ENCODE measurements at places on chromosomes 11 and 22. TPM values are rescaled to one million over a fixed set of nuclear protein-coding genes. Genes with fewer than 3 reads are reported as not detected.

Gene LRP4
- 22.0 TPM for total RNA-seq

Gene ZNRF3
- 6.3 TPM for total RNA-seq

Gene MYH9
- 150 TPM for total RNA-seq

Gene GGTLC3
- not detected for total RNA-seq

Gene OR52L1
- not detected for total RNA-seq

Gene LARGE2
- not detected for total RNA-seq

GRCh38 chr11:124536520-124536919 is 6.9 kb downstream of the OR8B12 start:
- no peak overlapping the region for H3K4me3 ChIP-seq
- no peaks in the 10 kb centered on the region for H3K4me1 ChIP-seq
- DNase-seq, result peak; percentile 30
- H3K27me3 ChIP-seq, result no peaks in the 10 kb centered on the region

- no peak overlapping the region for H3K27ac ChIP-seq
- H3K4me1 ChIP-seq, result no peaks in the 10 kb centered on the region
- H3K36me3 ChIP-seq, result no peaks in the 10 kb centered on the region
- H3K27me3 ChIP-seq, result peaks cover 32% of the 10 kb centered on the region
- no peak for DNase-seq
Measured at GRCh38 chr11:119594639-119595249, 134.3 kb downstream of the NECTIN1 start.

- peak; percentile 72 for DNase-seq
- peak within 1 kb of the TSS; percentile 58 for H3K4me3 ChIP-seq
- peaks cover 48% of the 10 kb centered on the region for H3K36me3 ChIP-seq
- peaks cover 55% of the 10 kb centered on the region for H3K4me1 ChIP-seq
- H3K27me3 ChIP-seq, result no peaks in the 10 kb centered on the region
Measured at GRCh38 chr11:64206457-64207255, at the start of gene FERMT3. Gene FERMT3 (plus strand): TSS chr11:64206721. CDS start chr11:64207365, 644 bp downstream.

DNA sequence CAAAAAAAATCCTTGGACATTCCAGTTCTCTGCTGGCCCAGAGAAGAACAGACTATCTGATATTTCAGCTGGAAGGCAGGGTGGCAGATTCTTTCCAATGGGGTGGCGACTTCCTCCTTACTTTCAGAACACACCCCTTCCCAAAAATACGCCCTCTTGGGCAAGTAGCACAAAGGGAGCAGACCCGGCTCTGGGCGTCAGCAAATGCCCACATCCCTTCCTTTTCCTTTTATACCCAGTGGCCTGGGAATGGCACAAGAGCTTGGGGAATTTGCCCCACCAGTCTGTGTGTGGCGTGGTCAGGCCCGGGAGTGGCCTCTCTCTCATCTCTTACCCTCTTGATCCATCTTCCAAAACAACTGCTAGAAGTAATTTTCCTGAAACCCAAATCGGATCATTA is 33.0 kb upstream of the NUP160 start:
- peak; percentile 22 for DNase-seq
- H3K27ac ChIP-seq, result no peak overlapping the region
- no peaks in the 10 kb centered on the region for H3K36me3 ChIP-seq
- no peak overlapping the region for H3K4me3 ChIP-seq
- no peaks in the 10 kb centered on the region for H3K4me1 ChIP-seq
- peaks cover 21% of the 10 kb centered on the region for H3K27me3 ChIP-seq

DNA sequence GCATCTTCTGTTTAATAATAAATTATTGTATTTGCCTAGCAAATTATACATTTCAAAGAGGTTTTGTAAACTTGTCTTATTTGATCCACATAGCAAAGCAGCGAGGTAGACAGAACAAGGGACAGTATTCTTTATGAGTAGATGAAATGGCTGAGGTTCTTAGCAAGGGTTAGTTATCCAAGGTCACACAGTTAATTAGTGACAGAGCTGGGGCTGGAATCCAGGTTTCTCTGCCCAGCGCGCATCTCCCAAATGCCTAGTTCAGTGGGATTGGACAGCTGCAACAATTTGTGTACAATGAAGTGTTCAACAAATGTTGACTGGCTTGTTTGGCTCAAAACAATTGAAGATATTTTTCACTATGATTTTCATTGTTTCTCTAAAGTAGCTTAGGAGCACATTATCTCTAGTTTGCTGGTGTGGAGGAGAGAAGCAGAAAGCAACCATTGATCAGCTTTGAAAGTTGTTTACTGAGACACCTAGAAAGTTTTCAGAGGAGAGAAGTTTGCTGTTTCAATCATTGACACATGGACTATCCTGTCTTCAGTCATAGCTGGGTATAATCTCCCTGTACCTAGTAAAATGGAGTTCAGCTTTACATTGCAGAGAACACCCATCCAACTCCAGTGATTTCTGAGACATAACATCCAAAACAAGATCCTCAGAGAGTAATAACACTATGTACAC is 270.6 kb downstream of the FAT3 start:
- no peaks in the 10 kb centered on the region for H3K4me1 ChIP-seq
- H3K27ac ChIP-seq, result no peak overlapping the region
- no peak for DNase-seq
- H3K27me3 ChIP-seq, result no peaks in the 10 kb centered on the region
- no peaks in the 10 kb centered on the region for H3K36me3 ChIP-seq
- no peak overlapping the region for H3K4me3 ChIP-seq

GRCh38 chr11:127037596-127037995 is 37.0 kb upstream of the KIRREL3 start:
- H3K4me3 ChIP-seq, result no peak overlapping the region
- H3K27me3 ChIP-seq, result peaks cover 31% of the 10 kb centered on the region
- no peaks in the 10 kb centered on the region for H3K4me1 ChIP-seq
- no peaks in the 10 kb centered on the region for H3K36me3 ChIP-seq
- no peak for DNase-seq

- no peak overlapping the region for H3K4me3 ChIP-seq
- no peak overlapping the region for H3K27ac ChIP-seq
- DNase-seq, result no peak
- H3K36me3 ChIP-seq, result no peaks in the 10 kb centered on the region
- peaks cover 29% of the 10 kb centered on the region for H3K27me3 ChIP-seq
Measured at GRCh38 chr11:121318848-121319834, 26.6 kb downstream of the SC5D start.

- DNase-seq, result no peak
- H3K4me1 ChIP-seq, result no peaks in the 10 kb centered on the region
- H3K27me3 ChIP-seq, result no peaks in the 10 kb centered on the region
- H3K4me3 ChIP-seq, result no peak overlapping the region
- H3K27ac ChIP-seq, result no peak overlapping the region
Measured at GRCh38 chr11:74255741-74256375, 55.6 kb downstream of the P4HA3 start.

GRCh38 chr22:31588970-31589675 is 72.9 kb downstream of the PISD start:
- H3K36me3 ChIP-seq, result peaks cover 11% of the 10 kb centered on the region
- no peak overlapping the region for H3K27ac ChIP-seq
- H3K27me3 ChIP-seq, result no peaks in the 10 kb centered on the region
- no peak for DNase-seq
- H3K4me3 ChIP-seq, result no peak overlapping the region

- H3K4me3 ChIP-seq, result no peak overlapping the region
- no peaks in the 10 kb centered on the region for H3K36me3 ChIP-seq
- peaks cover 100% of the 10 kb centered on the region for H3K27me3 ChIP-seq
- DNase-seq, result no peak
- peaks cover 43% of the 10 kb centered on the region for H3K4me1 ChIP-seq
Measured at GRCh38 chr11:31820438-31820818, 9.3 kb upstream of the PAX6 start.
